ENCODE measurements at places on chromosomes 2 and 18.

DNA sequence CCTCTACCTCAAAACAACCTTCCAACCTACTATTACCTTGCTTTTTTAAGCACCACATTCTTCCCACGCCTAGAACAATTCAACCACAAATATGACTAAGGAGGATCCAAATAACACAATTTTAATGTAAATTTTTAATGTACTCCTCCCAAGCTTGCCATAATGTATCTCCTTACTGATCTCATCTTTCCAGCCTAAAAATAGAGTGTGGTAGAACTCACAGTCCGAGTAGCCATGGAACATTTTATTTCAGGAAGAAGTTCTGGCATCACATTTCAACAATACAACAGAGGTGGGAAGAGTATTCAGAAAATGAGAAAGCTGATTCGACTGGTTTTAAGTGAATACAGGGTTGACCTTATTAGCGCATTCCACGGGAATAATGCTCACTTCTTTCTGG lies 15.4 kb downstream of the FEZ2 start:
- no peak for DNase-seq

DNA sequence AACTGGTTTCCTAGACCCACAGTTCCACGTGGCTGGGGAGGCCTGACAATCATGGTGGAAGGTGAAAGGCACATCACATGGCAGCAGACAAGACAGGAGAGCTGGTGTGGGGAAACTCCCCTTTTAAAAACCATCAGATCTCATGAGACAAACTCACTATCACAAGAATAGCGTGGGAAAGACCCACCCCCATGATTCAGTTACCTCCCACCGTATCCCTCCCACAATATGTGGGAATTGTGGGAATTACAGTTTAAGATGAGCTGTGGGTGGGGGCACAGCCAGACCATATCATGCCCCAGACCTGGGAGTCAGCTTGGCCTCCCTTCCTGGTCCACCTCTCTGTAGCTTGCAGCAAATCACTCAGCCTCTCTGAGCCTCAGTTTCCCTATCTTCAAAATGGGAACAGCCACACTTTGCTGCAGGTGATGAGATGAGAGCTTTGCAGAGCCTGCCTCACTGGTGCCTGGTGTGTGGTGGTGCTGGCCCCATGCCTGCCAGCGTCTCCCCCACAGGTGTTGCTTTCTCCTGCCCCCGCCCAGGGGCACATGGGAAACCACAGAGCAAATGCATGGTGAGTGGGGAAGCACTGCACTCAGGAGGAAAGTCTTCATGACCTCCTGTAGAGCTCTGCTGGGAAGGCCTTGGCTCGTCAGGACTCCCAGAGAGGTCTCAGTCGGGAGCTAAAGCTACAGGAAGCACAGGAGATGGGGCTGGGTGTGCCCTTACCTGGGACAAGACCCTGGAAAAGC lies 31.1 kb downstream of the GREB1 start:
- DNase-seq: no peak

GRCh38 chr2:11160731-11161455 lies 5.6 kb downstream of the SLC66A3 start:
- no peak for DNase-seq

DNA sequence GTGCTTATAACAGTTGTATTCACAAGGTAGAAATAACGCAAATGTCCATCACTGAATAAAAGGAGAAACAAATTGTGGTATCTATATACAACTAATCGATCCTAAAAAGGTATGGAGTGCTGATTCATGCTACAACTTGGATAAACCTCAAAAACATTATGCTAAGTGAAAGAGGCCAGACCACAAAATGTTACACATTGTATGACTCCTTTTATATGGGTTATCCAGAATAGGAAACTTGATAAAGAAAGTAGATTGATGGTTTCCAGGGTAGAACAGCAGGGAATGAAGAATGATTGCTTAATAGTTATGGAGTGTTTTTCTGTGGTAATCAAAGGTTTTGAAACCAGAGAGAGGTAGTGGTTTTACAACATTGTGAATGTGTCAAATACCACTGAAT lies 432.2 kb upstream of the TRIB2 start:
- DNase-seq: no peak

DNA sequence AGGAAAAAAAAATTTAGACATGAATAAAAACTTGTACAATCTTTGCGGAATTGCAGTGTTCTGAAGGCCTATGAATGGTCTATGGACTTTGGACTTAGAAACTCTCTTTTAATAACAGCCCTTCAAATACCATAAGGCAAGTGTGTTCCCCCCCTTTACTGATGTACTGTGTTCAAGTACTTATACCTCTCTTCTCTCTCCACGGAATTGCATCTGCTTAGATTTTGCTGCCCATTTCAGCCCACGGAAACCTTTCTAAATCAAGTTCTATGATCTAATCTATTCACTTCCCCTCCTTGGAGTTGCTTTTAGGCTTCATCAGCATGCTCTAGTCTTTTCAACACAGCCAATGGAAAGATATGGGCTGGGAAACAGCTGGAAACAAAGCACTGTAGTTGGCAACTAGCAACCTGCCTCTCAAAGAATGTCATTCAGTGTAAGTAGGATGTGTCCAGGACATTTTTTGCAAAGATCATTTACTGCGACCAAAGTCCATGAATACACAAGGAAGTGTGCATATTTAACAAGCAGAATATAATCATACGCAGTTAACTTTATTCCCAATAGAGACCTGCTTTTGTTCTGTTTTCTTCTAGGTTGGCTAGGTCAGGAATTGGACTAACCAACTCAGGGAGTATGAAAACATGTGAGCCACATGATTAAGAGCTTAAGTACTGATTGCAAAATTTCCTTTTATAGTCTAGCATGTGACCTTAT lies 58.0 kb downstream of the SLC40A1 start:
- DNase-seq: no peak

Measured in NCI-H1417 treated with DMSO at 0.1 percent for 48 hours (cell line).